GM12892 (cell line): ENCODE measurements at places on chromosomes 13 and 19.

DNA sequence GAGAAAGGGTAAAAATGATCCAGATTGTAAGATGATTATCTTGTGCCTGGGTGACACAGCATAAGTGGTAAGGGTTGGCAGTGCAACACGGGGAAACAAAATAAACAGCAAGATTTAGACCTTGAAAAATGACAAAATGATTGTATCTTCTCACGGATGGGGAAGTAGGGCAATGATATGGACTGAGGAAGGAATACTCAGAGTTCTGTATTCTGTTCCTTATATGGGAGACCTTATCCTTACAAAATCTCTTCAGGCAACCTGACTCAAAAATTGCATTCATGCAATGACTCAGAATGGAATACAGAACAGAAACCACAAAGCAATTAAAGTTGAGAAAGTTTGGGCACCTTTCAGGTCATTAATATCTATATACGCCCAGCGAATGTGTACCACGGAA lies 149.0 kb downstream of the HS6ST3 start:
- no peak for DNase-seq

DNA sequence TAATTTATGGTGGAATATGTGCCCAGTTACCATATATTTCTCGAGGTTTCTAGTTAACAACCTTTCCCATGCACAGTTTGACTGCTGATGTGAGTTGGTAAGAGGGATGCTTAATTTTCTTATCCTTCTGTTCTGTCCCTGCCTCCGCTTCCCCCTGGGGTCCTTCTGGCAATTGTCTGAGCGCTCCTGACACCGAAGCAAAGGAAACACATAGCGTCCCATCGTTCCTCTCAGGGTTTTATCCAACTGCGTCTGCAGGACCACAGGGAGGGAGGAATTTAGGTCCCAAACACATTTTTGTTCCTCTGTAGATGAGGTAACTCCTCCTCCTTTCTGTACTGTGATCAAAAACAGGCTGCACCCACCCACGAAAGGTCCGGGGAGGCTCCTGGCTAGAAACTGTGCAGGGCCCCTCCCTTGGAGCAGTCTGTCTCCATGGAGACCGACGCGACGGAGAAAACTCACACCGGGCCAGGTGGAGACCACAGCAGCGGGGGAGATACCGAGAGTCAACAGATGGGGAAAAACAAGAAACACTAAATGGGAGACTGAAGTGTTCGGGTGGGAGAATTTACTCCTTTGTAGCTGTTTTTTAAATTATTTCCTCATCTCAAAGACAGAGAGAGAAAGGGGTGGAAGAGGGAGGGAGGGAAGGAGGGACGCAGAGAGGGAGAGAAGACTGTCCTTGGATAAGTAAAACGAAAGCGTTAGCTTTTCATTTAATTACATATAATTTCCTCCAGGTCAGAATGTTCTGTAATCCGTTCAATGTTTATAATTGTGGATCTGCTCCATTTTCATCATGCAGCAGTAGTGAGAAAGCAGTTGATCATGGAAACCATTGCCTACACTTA lies 191.8 kb upstream of the NBEA start:
- DNase-seq, result no peak

GRCh38 chr19:11106477-11106876 lies 17.2 kb downstream of the LDLR start:
- DNase-seq, result no peak

- no peak for DNase-seq
Observed at GRCh38 chr13:112892426-112893206, 76.4 kb upstream of the MCF2L start.

GRCh38 chr13:48078251-48078656 lies 16.6 kb downstream of the MED4 start:
- DNase-seq, result peak; percentile 33

DNA sequence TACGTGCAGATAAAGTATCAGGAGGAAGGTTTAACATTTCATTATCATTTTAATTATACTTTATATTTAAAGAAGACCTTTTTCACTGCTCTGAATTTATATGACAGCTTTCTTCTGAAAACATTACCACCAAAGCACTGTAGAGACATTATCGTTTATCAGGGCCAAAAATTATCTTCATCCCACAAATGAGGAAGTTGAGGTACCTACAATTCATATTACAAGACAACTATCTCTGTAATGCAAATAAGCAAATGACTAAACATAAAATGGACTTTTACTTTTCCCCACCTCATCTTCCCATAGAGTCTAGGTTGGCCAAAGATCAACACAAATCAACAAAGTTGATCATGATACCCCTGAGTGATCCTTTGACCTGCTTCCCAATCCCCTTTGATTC lies 30.9 kb upstream of the SMAD9 start:
- DNase-seq, result no peak

DNA sequence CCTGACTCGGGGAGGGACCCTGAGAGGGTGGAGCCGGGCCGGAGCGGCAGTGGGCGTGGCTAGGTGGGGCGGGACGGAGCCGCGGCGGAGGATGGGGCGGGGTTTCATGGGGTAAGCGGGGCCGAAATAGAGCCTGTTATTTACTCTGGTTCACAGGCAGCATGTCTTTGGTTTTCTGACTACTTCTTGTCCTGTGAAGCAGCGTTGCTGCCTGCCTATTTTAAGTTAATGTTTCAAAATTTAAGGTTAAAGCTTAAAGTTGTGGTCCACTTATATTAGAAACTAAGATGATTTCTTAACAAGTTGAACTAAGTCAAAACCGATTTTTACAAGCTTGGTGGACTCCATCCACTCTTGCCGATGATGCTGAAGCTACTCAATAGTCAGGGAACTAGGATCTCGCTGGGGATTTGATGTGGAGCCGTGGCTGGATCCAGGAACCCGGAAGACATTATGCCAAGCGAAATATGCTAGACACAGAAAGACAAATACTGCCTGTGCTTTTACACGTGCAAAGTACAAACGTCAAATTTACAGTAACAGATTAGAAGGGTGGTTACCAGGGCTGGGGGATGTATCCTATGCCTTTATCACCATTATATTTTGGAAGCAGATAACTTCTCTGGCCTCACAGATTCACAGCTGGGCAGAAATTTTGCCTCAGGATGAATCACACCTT lies 433 bp upstream of the ZNF616 start:
- DNase-seq, result peak; percentile 81

GRCh38 chr19:50371914-50372475 lies 4.3 kb upstream of the NR1H2 start:
- DNase-seq, result no peak

DNA sequence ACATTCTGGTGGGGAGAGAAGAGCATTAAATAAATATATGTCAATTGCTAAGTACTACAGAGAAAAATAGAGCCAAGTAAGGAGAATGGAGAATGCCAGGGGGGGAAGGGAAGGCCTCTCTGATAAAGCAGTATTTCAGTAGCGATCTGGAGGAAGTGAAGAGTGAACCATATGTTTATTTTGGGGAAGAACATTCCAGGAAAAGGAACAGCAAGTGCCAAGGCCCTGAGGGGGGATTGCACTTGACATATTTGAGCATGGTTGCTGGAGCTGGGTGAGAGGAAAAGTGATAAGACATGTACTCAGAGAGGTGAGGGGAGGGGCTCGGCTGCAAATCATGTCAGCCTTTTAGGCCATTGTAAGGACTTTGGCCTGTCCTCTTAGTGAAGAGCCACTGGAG lies 30.4 kb downstream of the WDR87 start:
- no peak for DNase-seq

DNA sequence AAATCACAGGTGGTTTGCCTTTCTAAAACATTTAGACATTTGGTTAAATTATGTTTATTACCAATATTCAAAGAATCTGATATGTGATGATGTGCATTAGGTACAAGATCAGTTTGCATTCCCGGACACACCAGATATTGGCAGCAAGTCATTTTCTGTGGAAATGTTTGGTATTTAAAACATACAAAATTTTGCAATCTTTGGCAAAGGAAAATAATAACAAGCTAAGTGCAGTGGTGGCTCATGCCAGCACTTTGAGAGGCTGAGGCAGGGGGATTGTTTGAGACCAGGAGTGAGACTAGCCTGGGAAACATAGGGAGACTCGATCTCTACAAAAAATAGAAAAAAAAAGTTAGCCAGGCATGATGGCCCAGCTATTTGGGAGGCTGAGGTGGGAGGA lies 29.1 kb upstream of the TSC22D1 start:
- DNase-seq, result no peak

- DNase-seq, result no peak
Observed at GRCh38 chr13:112968910-112969691, at the start of gene MCF2L. Gene MCF2L (plus strand): TSS chr13:112969214. CDS start chr13:112969380, 166 bp downstream.

GRCh38 chr19:55493645-55494171 lies 5.5 kb downstream of the SSC5D start:
- no peak for DNase-seq

DNA sequence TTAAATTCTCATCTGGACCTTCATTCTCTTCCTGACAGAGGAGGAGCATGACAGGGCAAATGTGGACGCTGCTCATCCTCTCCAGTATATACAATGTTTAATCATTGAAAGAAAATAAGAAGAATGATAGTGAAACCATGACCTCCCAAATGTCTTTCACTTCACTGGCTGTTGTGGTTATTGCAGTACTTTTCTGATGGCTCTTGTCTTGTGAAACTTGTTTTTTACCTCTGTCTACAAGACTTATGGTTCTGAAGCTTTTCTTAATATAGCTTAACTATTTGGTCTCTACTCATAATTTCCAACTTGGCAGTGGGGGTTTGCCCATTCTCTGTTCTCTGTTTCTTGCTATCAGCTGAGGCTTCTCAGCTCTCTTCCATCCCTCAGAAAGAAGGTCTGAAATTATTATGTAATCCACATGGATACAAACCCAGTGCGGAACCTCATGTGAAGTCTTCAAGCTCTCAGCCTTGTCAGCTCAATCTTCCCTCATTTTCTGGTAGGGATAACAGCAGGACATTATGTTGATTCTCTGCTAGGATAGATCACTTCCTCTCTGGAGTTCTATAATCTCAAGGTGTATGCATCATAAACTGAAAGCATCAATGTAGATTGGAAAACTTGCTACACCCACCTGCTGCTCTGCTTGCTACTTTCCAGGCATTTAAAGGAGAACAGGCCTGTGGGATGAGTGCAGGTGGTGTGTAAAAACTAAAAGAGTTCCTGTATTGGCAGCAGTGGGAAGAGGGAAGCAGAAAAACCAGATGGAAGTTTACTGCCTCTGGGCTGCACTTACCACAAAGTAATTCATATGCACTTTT lies 250.3 kb upstream of the HTR2A start:
- DNase-seq, result no peak

DNA sequence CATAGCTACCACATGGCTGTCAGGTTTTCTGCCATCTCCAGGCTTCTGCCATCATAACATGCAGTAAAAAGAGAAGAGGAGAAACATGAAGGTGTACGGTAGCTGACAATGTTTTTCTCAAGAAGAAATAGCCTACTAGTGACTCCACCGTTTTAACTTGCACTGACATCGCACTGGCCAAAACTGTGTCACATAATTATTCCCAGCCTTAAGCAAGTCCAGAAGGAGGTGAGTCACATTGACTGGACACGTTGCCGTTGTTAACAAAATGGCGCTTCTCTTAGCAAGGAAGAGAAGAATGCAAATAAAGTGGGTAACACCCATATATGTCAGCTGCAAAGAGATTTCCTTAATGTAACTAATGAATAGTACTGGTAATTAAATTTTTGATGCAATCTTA lies 810.4 kb upstream of the SLC10A2 start:
- no peak for DNase-seq

GRCh38 chr13:20065516-20065915 lies 95.3 kb downstream of the GJA3 start:
- no peak for DNase-seq

DNA sequence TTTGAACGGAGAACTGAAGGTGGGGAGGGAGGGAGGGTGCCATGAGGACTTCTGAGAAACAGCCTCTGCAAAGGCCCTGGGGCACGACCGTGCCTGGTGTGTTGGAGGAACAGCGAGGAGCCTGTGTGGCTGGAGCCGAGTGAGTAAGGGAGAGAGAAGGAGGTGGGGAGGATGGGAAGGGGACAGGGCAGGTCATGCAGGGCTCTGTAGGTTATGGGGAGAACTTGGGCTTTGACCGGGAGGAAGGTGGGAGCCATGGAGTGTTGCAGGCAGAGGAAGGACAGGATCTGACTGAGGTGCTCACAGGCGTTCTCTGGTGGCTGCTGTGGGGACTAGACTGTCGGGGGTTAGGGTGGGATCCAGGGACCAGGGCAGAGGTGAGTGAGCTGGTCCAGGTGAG lies 6.7 kb downstream of the MPND start:
- DNase-seq, result no peak

- no peak for DNase-seq
Observed at GRCh38 chr19:17324357-17325114, 10.1 kb downstream of the ANO8 start.

DNA sequence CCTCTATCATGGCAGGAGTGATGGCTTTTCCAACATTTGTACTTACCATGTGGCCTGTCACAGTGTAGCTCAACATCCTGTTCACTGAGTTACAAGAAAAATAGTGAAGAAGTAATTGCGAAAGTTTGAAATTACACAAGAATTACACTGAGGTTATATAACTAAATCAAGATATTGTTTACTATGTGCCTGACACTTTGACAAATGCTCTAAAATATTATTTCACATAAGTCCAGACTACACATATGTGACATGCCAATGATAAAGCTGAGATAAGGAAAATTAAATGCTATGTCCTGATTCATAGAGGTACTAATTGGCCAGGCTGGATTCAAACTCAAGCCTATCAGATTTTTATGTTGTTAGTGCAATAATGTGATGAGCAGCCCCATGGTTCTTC lies 451.7 kb downstream of the PCDH9 start:
- no peak for DNase-seq

DNA sequence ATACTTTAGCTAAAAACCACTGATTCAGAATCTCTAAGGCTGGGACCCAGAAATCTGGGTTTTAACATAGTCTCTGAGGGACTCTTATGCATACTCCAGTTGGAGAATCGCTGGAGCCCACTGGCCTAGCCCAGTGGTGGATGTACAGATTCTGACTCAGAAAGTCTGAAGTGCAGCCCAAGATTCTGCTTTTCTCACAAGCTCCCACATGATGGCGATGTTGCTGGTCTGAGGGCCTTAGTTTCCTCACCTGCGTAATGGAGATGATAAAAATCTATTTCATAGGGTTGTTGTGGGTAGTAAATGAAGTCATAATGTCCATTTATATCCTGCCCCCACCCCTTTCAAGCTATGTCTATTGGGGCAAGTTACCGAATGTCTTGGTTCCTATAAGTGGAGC lies 7.7 kb upstream of the CDADC1 start:
- no peak for DNase-seq

DNA sequence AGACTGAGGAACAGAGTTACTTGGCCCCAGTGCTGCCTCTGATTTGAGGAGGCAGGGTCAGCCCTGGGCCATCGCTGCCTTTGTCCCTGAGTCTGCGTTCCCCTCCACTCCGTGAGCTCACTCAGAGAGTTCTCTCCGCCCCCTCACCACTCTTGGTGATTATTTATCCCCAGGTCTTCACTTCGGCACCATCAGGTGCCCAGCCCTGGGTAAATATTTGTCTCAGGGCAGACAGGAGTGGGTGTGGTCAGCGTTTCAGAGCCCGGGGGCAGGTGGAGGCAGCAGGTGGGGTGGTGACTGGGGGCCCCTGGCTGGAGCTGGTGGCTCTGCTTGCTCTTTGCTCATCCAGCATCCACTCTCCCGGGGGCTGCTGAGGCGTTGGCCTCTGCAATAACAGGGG lies 20.6 kb downstream of the PPP1R37 start:
- no peak for DNase-seq

- DNase-seq, result no peak
Observed at GRCh38 chr13:76958841-76959432, 10.6 kb downstream of the ACOD1 start.
